ENCODE measurements at places on chromosomes 5 and 9.

DNA sequence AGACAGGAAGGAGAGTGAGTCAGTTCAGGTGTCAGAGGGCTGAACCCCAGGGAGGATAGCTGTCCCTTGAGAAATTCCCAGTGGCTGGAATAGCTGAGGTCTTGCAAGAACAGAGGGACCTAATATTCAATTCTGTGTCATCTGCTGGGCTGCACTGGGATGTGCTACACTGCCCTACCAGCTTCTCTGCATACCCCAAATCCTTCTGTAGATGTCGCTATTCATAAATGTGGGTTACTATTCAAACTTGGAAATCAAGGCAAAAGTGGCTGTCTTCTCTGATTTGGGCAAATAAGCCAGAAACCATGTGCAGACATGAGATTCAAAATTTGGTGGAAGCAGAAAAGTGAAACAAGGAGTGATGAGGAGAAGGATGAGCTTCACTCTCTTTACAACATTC, 16.3 kb downstream of the TNFSF8 start:
- no peak for DNase-seq

DNA sequence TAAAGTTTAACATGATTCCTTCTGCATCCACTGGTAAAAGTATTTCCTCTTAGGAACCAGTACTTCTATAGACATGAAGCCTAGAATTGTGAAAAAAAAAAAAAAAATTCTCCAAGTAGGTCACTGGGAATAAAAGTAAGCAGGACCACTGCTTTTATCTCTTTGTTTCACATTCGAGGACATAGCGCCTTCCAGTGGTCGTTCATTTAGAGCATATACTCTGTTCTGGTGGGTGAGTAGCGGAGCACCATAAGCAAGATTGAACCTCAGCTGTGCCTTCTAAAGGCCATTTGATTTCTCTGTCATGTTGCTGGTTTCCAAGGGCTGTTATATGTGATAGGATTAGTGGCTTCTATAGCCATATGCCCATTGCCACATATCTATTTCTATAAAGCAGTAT, 393.1 kb downstream of the TMEM232 start:
- no peak for DNase-seq

GRCh38 chr9:111937781-111938426, 41.3 kb downstream of the UGCG start:
- DNase-seq, result no peak

- DNase-seq, result no peak
These were observed 18.4 kb upstream of the CATSPER3 start for GRCh38 chr5:134949316-134949715.

- DNase-seq, result no peak
These were observed 80.7 kb downstream of the PPARGC1B start for GRCh38 chr5:149810856-149811255.

- peak; percentile 2 for DNase-seq
These were observed 33.5 kb downstream of the SPEF2 start for GRCh38 chr5:35651002-35651756.

DNA sequence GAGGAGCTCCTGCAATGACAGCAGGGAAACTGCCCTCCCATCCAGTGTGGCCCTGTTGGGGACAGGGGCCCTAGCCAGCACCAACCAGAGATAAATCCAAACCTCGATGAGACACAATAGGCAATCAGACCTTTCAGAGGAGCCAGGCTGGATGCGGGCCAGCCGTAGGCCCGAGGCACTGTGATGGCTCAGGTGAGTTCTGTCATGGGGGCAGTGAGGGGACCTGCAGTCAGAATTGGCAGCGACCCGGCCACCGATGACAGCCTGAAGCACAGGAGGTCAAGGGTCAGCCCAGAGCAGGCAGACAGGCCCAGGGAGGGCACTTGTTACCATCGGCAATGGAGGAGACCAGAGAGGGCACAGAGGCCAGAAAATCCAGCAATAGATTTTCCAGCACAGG, 90.8 kb downstream of the FRMD3 start:
- no peak for DNase-seq

- no peak for DNase-seq
These were observed 59.0 kb downstream of the ROPN1L start for GRCh38 chr5:10500669-10501068.

DNA sequence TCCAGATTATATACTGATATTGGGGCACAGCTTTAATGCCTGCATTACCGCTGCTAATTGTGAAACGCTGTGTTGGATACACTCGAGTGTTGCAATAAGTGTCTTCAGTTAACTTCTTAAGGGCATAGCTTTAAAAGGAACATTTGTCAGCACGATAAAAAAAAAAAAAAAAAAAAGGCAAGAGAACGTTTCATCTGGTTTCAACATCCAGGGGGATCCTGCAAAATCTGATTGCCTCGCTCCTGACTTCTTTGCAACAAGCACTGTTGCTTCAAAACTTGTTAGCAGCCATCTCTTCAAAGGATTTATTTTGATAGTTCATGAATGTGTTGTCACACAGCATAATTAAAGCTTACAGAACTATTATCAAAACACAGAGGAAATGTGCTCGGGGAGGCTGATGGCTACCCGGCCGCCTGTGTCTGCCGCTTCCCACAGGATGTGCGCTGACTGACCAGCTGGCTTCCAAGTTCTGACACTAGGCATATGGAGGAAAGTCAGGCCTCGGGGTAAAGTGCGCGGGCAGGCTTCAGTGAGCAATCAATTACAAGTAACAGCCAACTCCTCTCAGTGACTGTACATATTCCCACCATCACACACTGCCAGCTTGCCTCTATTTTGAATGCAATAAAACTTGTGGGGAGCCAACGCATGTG, 77.7 kb downstream of the EBF1 start:
- no peak for DNase-seq

GRCh38 chr5:175746851-175747250, 89.0 kb downstream of the HRH2 start:
- DNase-seq, result no peak

GRCh38 chr9:84285381-84285780, 55.2 kb downstream of the SLC28A3 start:
- DNase-seq, result no peak

DNA sequence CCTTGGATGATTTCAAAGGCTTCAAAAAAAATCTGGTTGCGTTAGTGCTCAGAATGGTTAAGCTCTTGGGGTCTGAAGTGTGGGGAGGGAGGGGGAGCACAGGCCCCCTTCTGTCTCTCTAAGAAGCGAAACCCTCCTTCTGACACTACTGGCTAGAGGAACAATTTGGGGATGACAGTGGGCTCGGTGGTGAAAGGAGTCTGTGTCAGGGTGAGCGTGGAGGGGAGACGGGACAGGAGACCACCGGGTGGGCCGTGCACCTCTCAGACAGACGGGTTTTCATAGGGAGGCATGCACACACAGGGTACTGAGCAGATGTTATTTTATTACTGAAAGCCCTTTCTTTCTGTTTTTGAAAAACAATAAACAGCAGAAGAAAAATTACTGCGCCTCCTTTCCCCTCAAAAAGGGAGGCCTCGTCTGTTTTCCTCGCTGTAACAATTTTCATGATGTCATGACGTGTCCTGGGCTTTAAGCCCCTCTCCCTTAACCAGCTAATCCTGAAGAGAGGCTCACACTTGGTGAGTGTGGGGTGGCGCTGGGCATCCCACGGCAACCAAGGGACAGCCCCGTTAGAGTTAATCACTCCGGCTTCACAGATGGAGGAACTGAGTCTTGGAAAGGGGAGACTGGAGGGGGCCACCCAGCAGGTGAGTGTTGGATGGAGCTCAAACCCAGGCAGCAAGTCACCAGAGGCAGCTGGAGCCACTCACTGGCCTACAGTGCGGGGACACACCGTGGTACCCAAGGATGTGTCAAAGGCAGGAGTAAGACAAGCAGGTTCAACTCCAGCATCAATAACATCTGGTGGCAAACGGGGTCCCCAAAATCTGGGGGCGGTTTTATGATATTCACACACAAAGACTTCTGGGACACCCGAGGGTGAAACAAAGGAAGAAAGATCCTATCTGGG, 53.4 kb downstream of the PTCH1 start:
- DNase-seq, result no peak

- DNase-seq, result no peak
These were observed 6.2 kb downstream of the RBM22 start for GRCh38 chr5:150694612-150695011.

GRCh38 chr5:147648597-147648996, 133.9 kb downstream of the JAKMIP2 start:
- DNase-seq, result no peak

GRCh38 chr5:98524773-98525172, 248.7 kb upstream of the RGMB start:
- no peak for DNase-seq

- no peak for DNase-seq
These were observed 206.7 kb downstream of the FAM114A2 start for GRCh38 chr5:153831973-153832372.

- no peak for DNase-seq
These were observed 6.3 kb downstream of the MEF2C start for GRCh38 chr5:88876714-88877113.

DNA sequence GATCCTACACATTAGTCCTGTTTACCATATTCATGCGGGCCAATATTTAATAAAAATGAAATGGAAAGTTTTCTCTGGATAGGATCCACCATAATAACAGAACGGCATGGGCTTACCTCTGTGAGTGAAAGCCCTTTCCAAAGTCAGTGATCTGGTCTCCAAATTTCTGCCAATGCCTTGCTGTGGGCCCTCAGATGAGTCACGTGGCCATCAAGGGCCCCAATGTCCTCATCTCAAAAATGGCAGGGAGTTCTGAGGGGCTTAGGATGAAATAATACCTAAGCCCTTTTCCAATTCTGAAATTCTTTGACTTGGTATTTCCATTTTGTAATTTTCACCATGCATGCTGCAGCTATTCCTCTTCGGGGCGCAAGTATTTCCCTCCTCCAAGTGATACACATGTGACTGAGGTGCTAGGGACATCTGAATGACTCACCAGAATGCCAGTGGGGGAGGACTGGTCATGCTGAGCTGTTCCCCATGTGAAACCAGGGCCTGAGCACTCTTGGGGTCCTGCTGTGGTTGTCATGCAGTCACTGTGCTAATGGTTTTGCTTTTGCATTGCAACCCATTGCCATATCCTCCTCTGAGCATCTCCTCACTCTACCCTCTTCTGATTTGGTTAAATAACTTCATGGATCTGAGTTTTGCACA, 35.0 kb downstream of the ITK start:
- DNase-seq, result no peak

DNA sequence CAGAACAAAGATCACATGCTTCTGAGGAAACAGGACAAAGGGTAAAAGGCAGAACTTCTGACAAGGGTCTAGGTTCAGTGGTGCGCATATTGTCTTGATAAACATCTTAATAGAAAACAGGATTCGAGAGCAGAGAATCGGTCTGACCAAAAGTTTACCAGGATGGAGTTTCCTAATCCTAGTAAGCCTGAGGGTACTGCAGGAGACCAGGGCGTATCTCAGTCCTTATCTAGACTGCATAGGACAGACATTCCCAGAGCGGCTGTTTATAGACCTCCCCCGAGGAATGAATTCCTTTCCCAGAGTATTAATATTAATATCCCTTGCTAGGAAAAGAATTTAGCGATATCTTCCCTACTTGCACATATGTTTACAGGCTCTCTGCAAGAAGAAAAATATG, 32.4 kb upstream of the TNFSF8 start:
- no peak for DNase-seq

DNA sequence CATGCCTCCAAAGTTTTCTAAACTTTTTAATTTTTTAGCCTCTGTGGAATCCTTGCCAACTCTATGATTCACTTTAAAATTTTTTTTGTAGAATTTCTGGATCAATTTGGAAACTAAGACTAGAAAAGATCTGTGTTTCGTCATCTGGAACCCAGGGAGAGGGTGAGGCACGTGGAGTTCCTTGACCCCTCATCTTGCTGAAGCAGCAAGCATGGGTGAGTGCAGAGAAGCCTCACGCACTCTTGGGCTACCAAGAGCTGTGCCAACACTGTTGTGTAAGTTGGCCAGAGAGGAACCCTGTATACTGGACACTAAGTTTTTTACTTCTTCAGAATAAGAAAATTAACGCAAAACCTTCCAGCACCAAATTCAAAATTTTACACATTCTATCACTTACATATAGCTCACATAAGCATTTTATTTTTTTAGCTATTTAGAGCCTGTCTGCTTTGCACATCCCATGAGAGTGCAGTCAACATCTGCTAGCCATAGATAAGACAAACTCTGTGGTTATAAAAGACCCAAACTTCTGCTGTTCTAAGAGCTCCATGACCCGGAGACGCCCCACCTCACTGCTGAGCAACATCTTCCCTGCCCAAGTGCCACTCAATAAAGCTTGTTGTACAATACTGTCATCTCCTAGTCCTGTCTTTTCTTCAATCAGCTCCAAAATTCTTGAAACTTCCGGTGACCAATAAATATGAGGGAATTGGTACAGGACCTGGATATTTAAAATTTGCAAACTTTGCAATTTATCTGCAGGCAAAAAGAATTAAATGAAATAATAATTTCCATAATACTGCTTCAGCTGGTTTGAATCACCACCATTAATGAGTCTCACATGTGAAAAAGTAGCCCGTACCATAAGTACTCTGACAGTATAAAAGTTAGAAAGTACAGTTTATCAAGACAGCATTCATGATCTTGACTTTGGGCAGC, 69.7 kb upstream of the ADCY2 start:
- DNase-seq, result no peak

DNA sequence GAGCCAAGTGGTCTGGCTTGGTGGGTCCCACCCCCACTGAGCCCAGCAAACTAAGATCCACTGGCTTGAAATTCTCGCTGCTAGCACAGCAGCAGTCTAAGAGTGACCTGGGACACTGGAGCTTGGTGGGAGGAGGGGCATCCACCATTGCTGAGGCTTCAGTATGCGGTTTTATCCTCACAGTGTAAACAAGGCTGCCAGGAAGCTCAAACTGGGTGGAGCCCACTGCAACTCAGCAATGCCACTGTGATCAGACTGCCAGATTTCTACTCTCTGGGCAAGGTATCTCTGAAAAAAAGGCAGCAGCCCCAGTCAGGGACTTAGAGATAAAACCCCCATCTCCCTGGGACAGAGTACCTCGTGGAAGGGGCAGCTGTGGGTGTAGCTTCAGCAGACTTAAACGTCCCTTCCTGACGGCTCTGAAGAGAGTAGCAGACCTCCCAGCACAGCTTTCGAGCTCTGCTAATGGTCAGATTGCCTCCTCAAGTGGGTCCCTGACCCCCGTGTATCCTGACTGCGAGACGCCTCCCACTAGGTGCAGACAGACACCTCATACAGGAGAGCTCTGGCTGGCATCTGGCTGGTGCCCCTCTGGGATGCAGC, 18.2 kb upstream of the STK32A start:
- DNase-seq, result no peak

GRCh38 chr9:115198001-115198400, 80.0 kb upstream of the TNC start:
- no peak for DNase-seq

GRCh38 chr5:151155775-151156506, 1.6 kb downstream of the ANXA6 start:
- no peak for DNase-seq

DNA sequence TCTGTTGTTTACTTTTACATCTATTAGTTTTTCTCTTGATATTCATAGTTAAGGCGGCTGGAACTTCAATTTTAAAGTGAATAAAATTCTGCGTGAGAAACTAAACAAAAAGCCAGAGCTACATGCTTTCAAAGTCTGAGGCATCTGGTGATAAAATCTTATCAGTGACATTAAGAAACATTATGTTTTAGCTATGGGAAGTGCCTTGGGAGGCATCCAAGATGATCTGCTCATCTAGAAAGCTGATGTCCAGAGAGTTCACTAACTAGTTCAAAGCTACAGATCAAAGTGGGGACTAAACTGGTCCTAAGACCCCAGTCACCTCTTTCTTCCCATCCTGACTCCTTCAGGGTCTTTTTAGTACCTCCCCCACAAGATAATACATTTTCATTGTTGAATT, 37.2 kb downstream of the MRPS27 start:
- DNase-seq, result no peak
